Vagina (tissue), 2 donors: ENCODE measurements at places on chromosomes 2 and 18. TPM values are rescaled to one million over a fixed set of nuclear protein-coding genes. Genes with fewer than 3 reads are reported as not detected.
A peak's percentile ranks its signal among the peaks of the same experiment; 100 is the strongest.

The PLEK gene
- 4.4 TPM for total RNA-seq

DNA sequence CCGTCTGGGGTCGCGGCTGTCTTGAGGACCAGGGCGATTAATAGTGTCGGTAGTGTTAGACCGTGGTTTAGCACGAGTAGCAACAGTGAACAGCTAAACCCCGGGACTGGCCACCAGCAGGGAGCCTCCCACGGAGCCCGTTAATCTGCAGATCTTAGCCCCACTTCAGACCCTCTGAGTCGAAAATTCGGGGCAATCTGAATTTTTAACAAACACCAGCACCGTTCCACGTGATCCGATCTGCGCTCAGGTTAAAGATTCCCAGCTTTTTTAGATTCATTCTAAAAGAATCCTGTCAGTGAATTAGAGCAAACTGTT lies 479 bp upstream of the ATP5F1A start:
- no peaks in the 10 kb centered on the region for H3K36me3 ChIP-seq
- H3K27me3 ChIP-seq = no peaks in the 10 kb centered on the region
- no peak for DNase-seq
- H3K4me1 ChIP-seq = peaks cover 40% of the 10 kb centered on the region
- H3K4me3 ChIP-seq = peak overlapping the region; percentile 62

The MYOM1 gene
- total RNA-seq = 1.2 TPM

The USP40 gene
- 50.1 TPM for total RNA-seq

The MTA3 gene
- 46.7 TPM for total RNA-seq

The COLEC11 gene
- total RNA-seq = not detected

The ATP8B1 gene
- 41.5 TPM for total RNA-seq

- DNase-seq = no peak
- no peak overlapping the region for H3K4me3 ChIP-seq
- no peaks in the 10 kb centered on the region for H3K27me3 ChIP-seq
Observed at GRCh38 chr2:186641807-186642321, 52.0 kb upstream of the FAM171B start.

The SIX2 gene
- 16.7 TPM for total RNA-seq

DNA sequence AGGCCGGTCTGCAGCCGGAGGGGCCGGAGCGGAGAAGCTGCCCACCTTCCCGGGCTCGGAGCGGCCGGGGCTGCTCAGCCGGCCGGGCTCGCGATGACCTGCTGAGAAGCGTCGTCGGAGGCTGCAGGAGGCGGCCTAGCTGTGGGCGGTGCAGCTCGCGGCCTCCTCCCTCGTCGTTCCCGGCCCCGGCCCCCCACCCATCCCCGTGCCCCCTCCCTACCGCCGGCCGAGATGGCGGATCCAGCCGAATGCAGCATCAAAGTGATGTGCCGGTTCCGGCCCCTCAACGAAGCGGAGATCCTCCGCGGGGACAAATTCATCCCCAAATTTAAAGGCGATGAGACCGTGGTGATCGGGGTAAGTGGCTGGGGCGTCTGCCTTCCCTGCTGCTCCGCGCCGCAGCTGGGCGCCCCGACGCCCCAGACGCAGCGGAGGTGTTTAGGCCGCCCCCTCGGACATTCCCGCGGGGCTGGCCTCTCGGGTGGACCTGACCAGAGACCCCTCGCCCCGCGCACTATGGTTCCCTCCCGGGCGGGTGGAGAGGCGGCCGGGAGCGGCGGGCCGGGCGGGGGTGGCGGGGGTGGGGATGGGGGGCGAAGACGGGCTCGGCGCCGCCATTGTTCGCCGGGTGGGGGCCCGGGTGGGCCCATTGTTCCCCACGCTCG lies 492 bp downstream of the KIF5C start:
- H3K36me3 ChIP-seq = no peaks in the 10 kb centered on the region
- no peak overlapping the region for H3K27ac ChIP-seq
- peak overlapping the region; percentile 62 for H3K4me3 ChIP-seq
- H3K4me1 ChIP-seq = peaks cover 24% of the 10 kb centered on the region
- DNase-seq = no peak

The MOGAT1 gene
- not detected for total RNA-seq

DNA sequence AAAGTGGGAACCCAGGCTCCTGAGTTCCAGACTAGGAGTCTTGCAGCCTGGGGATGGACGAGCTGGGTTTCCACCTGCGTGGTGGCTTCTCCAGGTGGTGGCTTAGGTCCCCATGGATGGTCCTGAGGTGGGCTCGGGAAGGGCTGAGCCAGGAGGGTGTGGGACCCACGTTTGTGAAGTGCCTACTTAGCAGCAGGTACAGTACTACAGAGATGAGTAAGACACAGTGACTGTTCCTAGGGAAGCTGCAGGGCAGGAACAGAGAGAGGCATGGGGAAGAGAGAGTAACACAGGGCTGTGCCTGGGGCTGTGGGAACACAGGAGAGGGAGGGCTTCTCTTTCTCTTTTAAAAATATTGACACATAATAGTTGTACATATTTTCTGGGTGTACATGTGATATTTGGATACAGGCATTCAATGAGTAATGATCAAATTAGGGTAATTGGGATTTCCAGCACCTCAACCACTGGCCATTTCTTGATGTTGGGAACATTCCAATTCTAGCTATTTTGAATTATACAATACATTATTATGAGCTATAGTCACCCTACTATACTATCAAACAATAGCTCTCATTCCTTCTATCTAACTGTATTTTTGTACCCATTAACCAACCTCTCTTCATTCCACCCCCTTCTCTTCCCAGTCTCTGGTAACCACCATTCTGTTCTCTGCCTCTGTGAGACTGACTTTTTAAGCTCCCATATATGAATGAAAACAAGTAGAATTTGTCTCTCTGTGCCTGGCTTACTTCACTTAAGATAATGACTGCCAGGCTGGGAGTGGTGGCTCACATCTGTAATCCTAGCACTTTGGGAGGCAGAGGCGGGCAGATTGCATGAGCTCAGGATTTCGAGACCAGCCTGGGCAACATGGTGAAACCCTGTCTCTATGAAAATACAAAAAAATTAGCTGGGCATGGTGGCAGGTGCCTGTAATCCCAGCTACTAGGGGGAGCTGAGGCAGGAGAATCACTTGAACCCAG lies 15.0 kb downstream of the TOGARAM2 start:
- H3K36me3 ChIP-seq = no peaks in the 10 kb centered on the region
- no peak for DNase-seq
- no peaks in the 10 kb centered on the region for H3K27me3 ChIP-seq
- H3K27ac ChIP-seq = no peak overlapping the region
- no peak overlapping the region for H3K4me3 ChIP-seq

DNA sequence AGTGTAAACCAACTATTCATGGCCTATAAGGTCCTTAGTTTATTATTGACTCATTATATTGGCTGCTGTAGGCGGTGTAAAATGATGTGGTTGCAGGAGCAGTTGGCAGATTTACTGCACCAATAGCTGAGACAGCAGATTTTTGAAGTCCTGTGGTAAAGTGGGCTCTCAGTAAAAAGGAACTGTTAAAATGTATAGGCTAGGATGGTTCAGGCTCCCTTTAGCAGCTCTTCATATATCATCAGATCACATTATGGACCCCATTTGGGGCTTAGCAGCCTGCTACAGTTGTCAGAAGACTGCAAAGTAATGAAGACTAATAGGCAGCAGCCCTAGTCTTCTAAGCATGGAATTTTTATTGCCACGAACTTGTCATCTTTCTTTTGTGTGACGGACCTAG lies 27.8 kb downstream of the MTX2 start:
- no peaks in the 10 kb centered on the region for H3K27me3 ChIP-seq
- no peaks in the 10 kb centered on the region for H3K4me1 ChIP-seq
- no peak overlapping the region for H3K27ac ChIP-seq
- no peak for DNase-seq
- H3K36me3 ChIP-seq = no peaks in the 10 kb centered on the region
- H3K4me3 ChIP-seq = no peak overlapping the region

The SERPINB12 gene
- 20.1 TPM for total RNA-seq

DNA sequence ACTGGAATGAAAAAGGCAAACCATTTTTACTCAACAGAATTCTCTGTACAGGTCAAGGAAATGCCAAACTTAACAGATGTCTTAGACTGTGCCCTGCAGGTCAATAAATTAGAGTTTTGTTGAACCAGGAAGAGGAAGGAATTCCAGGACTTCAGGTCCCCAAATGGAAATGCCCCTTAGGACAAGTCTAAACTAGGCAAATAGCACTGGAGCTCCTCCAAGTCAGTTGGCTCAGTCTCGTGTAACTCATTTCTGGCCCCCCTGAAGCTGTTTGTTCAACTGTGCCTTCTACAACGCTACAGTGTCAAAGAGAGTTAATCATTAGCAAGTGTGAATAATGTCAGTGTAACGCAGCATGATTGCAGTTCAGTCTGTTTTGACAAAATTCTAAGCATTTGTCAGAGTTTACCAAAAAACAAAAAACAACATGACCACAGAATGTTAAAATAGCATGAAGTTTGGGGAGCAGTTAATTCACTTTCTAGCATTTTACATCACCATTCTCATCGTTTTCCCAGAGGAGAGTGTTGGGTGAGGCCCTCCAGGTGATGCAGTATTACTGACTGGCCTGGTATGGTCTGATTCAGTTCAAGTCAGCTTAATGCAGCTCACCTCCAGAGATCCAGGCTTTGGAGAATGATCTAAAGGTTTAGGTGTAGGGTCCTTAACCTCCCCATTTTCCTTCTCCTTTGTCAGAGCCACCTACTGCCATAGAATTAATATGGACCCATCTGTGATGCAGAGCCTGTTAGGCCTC lies 108.1 kb downstream of the AQP4 start:
- no peaks in the 10 kb centered on the region for H3K4me1 ChIP-seq
- H3K27me3 ChIP-seq = no peaks in the 10 kb centered on the region
- no peak for DNase-seq
- H3K27ac ChIP-seq = no peak overlapping the region

DNA sequence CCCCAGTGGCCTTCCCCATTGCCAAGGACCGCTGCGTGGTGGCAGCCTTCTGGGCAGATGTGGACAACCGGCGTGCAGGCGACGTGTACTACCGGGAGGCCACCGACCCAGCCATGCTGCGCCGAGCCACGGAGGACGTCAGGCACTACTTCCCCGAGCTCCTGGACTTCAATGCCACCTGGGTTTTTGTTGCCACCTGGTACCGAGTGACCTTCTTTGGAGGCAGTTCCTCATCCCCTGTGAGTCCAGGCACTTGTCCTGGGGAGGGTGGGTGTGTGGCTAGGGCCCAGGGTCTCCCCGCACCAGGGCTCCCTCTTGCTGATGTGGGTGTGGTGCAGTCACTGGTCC lies 31.9 kb downstream of the SNED1 start:
- H3K36me3 ChIP-seq = no peaks in the 10 kb centered on the region
- DNase-seq = peak; percentile 91
- peaks cover 1% of the 10 kb centered on the region for H3K4me1 ChIP-seq
- no peak overlapping the region for H3K27ac ChIP-seq
- no peak overlapping the region for H3K4me3 ChIP-seq

DNA sequence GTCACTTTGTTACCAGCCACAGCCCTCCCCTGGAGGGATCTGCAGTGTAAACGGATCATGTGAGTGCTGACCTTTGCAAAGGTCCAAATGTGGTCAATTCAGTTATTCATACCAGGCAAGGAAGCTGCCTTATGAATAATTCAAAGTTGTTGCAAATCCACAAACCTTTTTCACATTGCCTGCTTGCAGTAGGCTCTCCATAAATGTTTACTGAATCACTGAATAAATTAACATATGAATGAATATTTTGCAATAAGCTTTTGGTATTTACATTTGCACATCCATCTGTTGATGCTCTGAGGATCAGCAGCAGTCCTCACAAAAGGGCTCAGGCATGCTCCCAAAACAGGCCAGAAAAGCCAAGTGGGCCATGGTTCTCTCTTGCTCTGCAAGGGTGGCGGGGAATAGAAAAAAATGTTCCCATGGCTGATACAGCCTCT lies 156.8 kb downstream of the VAPA start:
- DNase-seq = no peak
- no peaks in the 10 kb centered on the region for H3K36me3 ChIP-seq
- H3K4me3 ChIP-seq = no peak overlapping the region
- H3K27ac ChIP-seq = no peak overlapping the region
- H3K27me3 ChIP-seq = no peaks in the 10 kb centered on the region

- H3K4me3 ChIP-seq = no peak overlapping the region
- H3K36me3 ChIP-seq = no peaks in the 10 kb centered on the region
- H3K27ac ChIP-seq = no peak overlapping the region
Observed at GRCh38 chr2:216352653-216353270, 19.5 kb downstream of the MARCHF4 start.

DNA sequence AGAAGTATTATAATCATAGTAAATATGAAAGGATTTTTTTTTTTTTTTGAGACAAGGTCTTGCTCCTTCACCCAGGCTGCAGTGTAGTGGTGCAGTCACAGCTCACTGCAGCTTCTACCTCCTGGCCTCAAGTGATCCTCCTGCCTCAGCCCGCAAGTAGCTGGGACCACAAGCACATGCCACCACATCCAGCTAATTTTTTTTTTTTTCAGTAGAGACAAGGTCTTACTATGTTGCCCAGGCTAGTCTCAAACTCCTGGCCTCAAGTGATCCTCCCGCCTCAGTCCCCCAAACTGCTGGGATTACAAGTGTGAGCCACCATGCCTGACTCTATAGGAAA lies 301.6 kb upstream of the STON1 start:
- H3K27ac ChIP-seq = no peak overlapping the region
- H3K36me3 ChIP-seq = no peaks in the 10 kb centered on the region
- no peak for DNase-seq
- no peaks in the 10 kb centered on the region for H3K27me3 ChIP-seq
- H3K4me3 ChIP-seq = no peak overlapping the region
- no peaks in the 10 kb centered on the region for H3K4me1 ChIP-seq

GRCh38 chr2:209523041-209523740 lies 99.3 kb downstream of the MAP2 start:
- no peaks in the 10 kb centered on the region for H3K27me3 ChIP-seq
- no peak overlapping the region for H3K27ac ChIP-seq
- no peak for DNase-seq
- H3K4me1 ChIP-seq = no peaks in the 10 kb centered on the region
- H3K36me3 ChIP-seq = no peaks in the 10 kb centered on the region

The CD207 gene
- total RNA-seq = 2.5 TPM

DNA sequence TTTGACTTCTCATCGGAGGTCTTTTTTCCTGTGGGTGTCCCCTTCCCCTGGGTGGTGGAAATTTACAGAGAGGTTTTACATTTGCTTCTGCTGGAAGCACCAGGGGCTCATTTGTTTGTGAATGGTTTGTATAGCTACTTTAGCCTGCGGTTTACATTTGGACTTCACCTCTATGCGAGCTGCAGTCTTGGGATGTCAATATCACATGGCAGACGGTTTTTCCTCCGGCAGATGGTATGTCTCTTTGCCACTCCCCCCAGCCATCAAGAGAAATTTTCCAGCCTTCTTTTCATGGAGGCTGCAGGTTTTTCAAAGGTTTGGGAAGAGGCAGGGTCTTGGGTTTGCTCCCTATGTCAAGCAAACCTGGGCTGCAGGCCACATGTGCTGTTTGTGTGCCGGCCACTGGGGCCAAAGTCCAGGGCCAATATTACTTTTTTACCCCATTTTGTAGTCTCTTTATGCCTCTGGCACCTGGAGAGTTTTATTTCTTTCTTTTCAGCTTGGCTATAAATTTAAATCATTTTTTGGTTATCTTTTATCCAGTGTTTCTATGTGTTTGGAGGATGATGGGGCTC lies 23.9 kb upstream of the BOD1L2 start:
- H3K27ac ChIP-seq = no peak overlapping the region
- peaks cover 6% of the 10 kb centered on the region for H3K27me3 ChIP-seq
- no peaks in the 10 kb centered on the region for H3K4me1 ChIP-seq
- no peak for DNase-seq
